ENCODE measurements at places on chromosomes 13 and 19.

- no peak for DNase-seq
These were observed 111.8 kb downstream of the SACS start for GRCh38 chr13:23321535-23322241.

- DNase-seq, result no peak
These were observed 114.5 kb downstream of the ATP11A start for GRCh38 chr13:112804374-112804773.

DNA sequence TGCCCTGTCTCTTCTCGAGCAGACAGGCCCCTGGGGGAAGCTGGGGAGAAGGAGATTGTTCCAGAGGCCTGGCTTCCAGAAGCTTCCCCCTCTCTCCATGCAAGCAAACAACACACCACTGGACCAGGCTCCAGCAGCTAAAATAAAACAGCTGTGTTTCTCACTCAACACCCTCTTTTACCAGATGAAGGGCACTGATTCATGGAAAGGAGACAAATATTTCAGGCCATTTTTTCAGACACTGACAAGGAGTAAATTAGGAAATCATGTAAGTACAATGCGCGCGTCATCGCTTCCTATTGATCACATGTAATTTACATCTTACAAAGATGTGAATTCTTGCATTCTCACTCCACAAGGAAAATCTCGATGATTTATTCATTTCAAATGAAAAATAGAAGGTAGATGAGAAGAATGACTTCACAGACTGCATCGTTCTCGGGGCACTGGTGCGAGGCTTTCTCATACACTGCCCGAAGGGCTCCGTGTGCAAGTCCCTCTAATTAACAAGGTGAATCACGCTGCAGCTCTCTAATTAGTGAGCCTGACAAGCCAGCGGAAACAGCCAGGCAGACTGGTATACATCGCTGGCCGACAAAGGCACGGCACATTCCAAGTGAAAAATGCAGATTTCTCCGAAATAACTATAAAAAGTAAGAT is 153.6 kb downstream of the KCTD15 start:
- no peak for DNase-seq

- no peak for DNase-seq
These were observed 40.6 kb downstream of the CCDC122 start for GRCh38 chr13:43838909-43839308.

DNA sequence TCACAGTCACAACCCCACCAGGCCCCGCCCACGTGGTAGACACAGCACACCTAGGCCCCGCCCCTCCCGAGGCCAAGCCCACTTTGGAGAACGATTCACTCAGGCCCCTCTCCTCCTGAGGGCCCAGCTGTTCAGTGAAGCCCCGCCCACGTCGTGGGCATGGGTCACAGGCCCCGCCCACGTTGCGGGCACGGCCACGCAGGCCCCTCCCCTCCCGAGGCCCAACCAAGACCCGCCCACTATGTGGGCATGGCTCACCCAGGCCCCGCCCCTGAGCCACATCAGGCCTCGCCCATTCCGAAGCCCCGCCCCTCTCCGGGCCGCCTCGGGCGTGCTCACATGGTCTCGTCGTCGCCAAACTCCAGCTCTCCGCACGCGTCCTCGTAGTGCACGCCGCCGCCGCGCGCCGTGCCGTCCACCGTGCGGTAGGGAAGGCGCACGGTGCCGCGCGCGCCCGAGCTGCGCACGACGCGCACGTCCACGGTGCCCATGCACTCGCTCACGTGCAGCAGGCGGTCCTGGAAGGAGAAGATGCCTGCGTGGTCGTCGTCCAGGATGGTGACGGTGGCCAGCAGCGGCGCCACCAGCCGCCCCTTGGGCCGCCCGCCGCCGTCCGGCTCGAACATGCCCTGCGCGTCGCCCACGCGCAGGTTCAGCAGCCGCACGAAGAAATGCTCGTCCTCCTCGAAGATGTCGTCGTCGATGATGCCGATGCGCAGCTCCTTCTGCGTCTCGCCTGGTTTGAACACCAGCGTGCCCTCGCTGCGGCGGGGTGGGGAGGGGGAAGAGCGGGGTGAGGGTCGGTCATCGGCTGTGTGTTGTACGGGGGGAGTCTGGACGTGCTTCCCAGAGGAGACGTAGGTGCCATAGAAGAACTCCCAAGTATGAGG is 24.0 kb downstream of the SLC8A2 start:
- DNase-seq, result peak; percentile 59

- no peak for DNase-seq
These were observed 67.8 kb upstream of the RGCC start for GRCh38 chr13:41389580-41389979.

Measured in NCI-H1092 treated with DMSO at 0.1 percent for 48 hours (cell line).